ENCODE measurements at places on chromosomes 6 and 20.

DNA sequence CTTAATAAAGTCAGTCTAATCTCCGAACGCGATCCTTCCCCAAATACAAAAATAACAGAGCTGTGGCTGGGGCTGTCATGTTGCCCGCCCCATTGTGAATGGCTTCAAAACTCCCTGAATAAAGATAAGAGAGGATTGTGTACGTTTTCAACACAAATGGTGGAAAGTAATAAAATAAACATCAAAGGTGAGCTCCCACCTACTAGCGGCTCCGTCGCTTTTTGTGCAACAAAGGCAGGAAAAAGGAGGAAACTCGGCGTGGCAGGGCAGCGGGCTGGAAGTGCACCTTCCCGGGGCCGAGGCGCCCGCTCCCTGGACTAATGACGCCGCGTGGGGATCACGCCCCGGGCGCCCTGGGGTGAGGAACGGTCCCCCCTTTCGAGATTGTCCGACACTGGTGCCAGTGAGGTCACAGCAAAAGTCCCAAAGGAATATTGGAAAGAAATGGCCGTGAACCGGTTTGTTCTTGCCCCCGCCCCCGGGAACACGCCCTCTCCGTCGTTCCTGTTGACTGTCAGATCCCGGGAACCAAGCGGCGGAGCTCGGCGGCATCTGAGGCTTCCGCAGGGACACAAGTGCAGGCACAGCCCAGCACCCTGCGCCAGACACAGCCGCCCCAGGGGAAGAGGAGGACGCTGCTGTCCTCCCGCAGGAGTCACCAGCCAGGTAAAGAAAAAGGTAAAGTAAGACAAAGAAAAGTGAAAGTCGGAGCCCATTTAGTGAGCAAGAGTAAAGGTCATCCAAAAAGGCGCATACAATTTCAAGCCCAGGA is 1.1 kb upstream of the FOXQ1 start:
- DNase-seq = no peak

- DNase-seq = no peak
Measured at GRCh38 chr20:50993876-50994275, 29.0 kb downstream of the KCNG1 start.

- no peak for DNase-seq
Measured at GRCh38 chr6:33217246-33217645, 8.9 kb downstream of the RING1 start.

- DNase-seq = no peak
Measured at GRCh38 chr20:63473555-63474449, 1.3 kb upstream of the KCNQ2 start.

- DNase-seq = no peak
Measured at GRCh38 chr20:1429143-1429728, 36.4 kb upstream of the FKBP1A start.
